ENCODE measurements at places on chromosomes 13 and 19.

DNA sequence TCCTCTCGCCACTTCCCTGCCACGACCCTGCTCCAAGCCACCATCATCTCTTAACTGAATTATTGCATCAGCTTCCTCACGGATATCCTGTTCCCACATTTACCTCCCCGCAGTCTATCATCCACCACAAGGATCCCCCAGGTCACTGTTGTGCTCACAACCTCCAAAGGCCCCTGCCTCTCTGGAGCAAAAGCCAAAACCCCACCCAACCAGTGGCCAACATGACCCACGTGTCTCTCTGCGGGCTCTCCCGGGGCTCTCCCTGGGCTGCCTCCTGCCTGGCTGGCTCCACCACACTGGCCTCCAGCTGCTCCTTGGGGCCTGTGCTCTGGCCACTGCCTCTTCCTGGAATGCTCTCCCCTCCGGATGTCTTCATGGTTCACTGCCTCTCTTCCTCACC, 809.3 kb downstream of the UQCRFS1 start:
- no peak for DNase-seq

- no peak for DNase-seq
These were observed 438.7 kb upstream of the ARGLU1 start for GRCh38 chr13:107006661-107007060.

- no peak for DNase-seq
These were observed 232.0 kb downstream of the B3GLCT start for GRCh38 chr13:31431722-31432137.

GRCh38 chr13:46119883-46120614, 15.2 kb upstream of the CPB2 start:
- DNase-seq = no peak

- no peak for DNase-seq
These were observed 2.7 kb upstream of the C1QTNF9 start for GRCh38 chr13:24306632-24307031.
